ENCODE measurements at places on chromosomes 16 and 17. TPM values are rescaled to one million over a fixed set of nuclear protein-coding genes. Genes with fewer than 3 reads are reported as not detected.

Gene C16orf54
- not detected for total RNA-seq

Gene ST6GALNAC2
- total RNA-seq, result not detected

Gene KRT16
- not detected for total RNA-seq

Gene CNTD1
- not detected for total RNA-seq

Gene CBFA2T3
- total RNA-seq, result not detected

Gene SLC7A6
- total RNA-seq, result 25.0 TPM

Gene ARMC5
- 2.3 TPM for total RNA-seq

Gene CPNE7
- 5.4 TPM for total RNA-seq

GRCh38 chr16:69481901-69482341 is 57.5 kb downstream of the CYB5B start:
- H3K4me1 ChIP-seq, result peaks cover 22% of the 10 kb centered on the region
- DNase-seq, result peak; percentile 48
- H3K36me3 ChIP-seq, result no peaks in the 10 kb centered on the region
- peak overlapping the region; percentile 52 for H3K27ac ChIP-seq
- no peaks in the 10 kb centered on the region for H3K27me3 ChIP-seq
- no peak overlapping the region for H3K4me3 ChIP-seq

- no peak overlapping the region for H3K27ac ChIP-seq
- H3K36me3 ChIP-seq, result peaks cover 35% of the 10 kb centered on the region
Measured at GRCh38 chr16:4385066-4385788, 13.6 kb downstream of the VASN start.

DNA sequence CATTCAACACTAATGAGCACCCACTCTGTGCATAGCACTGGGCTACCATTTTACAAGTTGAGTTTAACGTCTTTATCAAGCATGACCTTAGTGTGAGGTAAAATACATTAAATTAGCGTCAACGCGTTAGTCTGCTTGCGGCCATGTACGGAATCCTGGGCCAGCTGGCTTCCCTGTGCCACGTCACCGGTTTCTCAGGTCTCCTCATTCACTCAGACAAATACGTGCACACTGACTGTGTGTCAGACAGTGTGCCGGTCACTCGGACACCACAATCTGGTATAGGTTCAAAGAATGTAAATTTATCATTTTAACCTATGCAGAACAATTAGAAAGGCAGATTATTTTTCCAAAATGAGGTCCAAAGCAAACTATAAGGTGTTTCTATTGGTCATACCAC is 21.4 kb upstream of the YWHAE start:
- H3K27ac ChIP-seq, result no peak overlapping the region
- H3K27me3 ChIP-seq, result no peaks in the 10 kb centered on the region
- no peak for DNase-seq
- peaks cover 15% of the 10 kb centered on the region for H3K4me1 ChIP-seq

DNA sequence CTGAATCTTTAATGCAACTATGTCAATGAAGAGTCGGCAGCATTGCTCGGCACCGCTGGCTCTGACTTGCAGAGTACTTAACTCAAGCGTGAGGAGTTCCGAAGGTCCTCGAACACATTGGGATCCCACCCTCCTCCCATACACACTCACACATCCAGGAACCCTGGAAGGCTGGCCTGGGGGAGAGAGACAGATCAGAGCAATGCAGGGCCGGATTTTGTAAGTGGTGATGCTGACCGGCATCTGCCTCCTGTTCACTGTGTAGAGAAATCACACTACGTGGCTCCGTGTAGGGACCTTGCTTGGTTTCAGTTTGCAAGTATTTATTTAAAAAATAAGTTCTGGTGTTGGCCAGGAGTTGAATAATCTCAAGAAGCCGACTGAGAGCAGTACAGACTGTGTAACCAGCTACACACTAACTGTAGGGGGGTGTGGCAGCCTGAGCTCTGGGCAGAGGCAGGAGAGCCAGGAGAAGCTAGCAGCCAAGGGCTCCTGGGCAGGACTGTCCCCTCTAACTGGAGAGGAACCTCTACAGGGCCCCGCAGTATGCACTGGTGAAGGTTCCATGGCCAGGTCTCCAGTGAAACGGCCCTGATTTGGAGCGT is 190.2 kb upstream of the TNRC6C start:
- no peaks in the 10 kb centered on the region for H3K36me3 ChIP-seq
- no peak for DNase-seq
- H3K4me3 ChIP-seq, result no peak overlapping the region

GRCh38 chr17:27430882-27431491 is 25.3 kb upstream of the KSR1 start:
- H3K27me3 ChIP-seq, result no peaks in the 10 kb centered on the region
- DNase-seq, result peak; percentile 51
- peaks cover 6% of the 10 kb centered on the region for H3K4me1 ChIP-seq
- no peaks in the 10 kb centered on the region for H3K36me3 ChIP-seq
- no peak overlapping the region for H3K4me3 ChIP-seq
- no peak overlapping the region for H3K27ac ChIP-seq

DNA sequence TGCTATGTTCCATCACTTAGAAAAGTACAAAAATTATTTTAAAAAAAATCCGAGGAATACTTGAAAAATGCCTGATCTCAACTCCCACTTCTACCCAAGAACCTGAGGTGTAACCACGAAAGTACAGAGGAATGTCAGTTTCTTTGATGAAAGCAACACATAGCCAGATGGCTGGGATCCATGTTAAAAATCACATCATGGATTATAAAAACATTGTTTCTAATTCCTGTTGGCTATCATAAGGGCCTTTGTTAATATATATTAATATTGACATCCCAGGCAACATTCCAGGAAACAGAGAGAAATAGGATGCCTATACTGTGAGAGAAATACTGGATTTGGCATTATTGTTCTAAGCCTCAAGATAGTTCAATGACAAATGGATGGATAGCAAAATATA is 115.3 kb downstream of the SKAP1 start:
- H3K36me3 ChIP-seq, result no peaks in the 10 kb centered on the region
- no peak for DNase-seq
- H3K4me1 ChIP-seq, result no peaks in the 10 kb centered on the region
- H3K4me3 ChIP-seq, result no peak overlapping the region
- H3K27ac ChIP-seq, result no peak overlapping the region

- H3K4me3 ChIP-seq, result no peak overlapping the region
- peak; percentile 68 for DNase-seq
- H3K27me3 ChIP-seq, result no peaks in the 10 kb centered on the region
Measured at GRCh38 chr17:55285340-55286301, 20.9 kb downstream of the HLF start.

- no peaks in the 10 kb centered on the region for H3K4me1 ChIP-seq
- no peak overlapping the region for H3K27ac ChIP-seq
- H3K27me3 ChIP-seq, result no peaks in the 10 kb centered on the region
- no peak overlapping the region for H3K4me3 ChIP-seq
Measured at GRCh38 chr16:10031473-10031872, 150.8 kb downstream of the GRIN2A start.

DNA sequence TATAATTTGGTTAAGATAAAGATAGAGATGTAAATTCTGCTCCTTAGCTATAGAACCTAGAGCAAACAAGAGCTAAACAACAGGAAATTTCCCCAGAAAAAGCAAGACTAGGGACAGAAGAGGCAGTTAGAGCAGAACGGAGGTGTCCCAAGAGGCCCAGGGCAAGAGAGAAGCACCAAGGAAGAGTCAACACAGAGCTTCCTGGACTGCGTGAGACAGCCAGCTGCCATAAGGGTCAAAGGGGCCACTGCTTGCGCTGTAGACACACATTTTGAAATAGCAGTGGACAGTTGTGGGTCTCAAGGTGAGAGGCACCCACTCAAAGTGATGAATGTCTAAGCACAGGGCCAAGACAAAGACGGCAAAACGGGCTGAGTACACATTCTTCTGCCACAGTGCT is 156.6 kb downstream of the PARN start:
- no peaks in the 10 kb centered on the region for H3K27me3 ChIP-seq
- no peak overlapping the region for H3K27ac ChIP-seq
- no peak for DNase-seq

- H3K4me1 ChIP-seq, result peaks cover 4% of the 10 kb centered on the region
- H3K36me3 ChIP-seq, result peaks cover 15% of the 10 kb centered on the region
- DNase-seq, result peak; percentile 30
Measured at GRCh38 chr17:40122999-40123810, 1.4 kb downstream of the MSL1 start.

DNA sequence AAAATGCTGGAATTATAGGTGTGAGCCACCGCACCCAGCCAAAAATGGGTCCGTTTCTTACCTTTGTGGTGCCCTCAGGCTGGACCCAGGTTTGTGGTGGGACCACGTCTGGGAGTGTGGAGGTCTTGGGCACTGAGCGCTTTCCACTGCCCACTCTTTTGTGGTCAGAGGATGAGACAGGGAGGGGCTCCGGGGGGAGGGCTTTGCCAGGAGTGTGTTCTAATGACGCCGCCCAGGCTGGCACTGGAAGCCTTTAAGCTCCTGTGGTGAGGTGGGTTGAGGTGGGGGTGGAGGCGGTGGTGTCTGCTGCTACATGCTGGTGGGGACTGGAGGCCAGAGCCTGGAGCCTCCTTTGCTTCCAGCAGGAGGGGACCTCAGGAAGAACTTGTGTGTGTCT is 12.8 kb upstream of the ADCY7 start:
- H3K4me3 ChIP-seq, result no peak overlapping the region
- peaks cover 6% of the 10 kb centered on the region for H3K4me1 ChIP-seq
- peaks cover 26% of the 10 kb centered on the region for H3K27me3 ChIP-seq
- no peak overlapping the region for H3K27ac ChIP-seq
- no peaks in the 10 kb centered on the region for H3K36me3 ChIP-seq

DNA sequence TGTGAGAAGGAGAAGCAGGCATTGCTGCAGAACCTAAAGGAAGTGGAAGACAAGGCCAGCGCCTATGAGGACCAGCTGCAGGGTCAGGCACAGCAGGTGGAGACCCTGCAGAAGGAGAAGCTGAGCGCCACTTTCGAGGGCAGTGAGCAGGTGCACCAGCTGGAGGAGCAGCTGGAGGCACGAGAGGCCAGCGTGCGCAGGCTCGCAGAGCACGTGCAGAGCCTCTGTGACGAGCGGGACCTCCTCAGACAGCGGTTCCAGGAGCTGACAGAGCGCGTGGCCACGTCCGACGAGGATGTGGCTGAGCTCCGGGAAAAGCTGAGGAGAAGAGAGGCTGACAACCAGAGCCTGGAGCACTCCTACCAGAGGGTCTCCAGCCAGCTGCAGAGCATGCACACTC is 41.5 kb downstream of the PLD6 start:
- H3K4me1 ChIP-seq, result no peaks in the 10 kb centered on the region
- no peaks in the 10 kb centered on the region for H3K27me3 ChIP-seq
- peaks cover 83% of the 10 kb centered on the region for H3K36me3 ChIP-seq
